ENCODE measurements at places on chromosomes 3 and 15. TPM values are rescaled to one million over a fixed set of nuclear protein-coding genes. Genes with fewer than 3 reads are reported as not detected.

DNA sequence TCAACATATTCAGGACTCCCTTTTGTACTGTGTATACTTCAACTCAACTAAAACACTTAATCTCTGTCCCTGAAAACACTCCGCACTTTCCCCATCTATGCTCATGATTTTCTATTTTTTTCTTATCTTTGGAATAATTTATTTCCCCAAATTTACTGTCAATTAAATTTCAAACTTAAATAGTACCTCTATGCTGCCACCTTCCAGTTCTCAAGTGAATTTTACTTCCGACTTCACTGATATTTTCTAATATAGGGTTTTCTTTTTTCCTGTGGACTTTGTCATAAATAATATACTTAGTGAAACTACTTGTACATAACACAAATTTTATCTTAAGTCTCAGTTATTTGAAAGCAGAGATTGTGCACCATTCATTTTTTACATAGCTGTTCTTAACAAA lies 1303.3 kb downstream of the OTOL1 start:
- DNase-seq = no peak

GABRR3 gene
- not detected for polyA plus RNA-seq

MEIS2 gene
- polyA plus RNA-seq = 8.0 TPM

LRRIQ4 gene
- not detected for polyA plus RNA-seq

GRCh38 chr3:196883361-196883760 lies 15.6 kb downstream of the SENP5 start:
- no peak for DNase-seq

BTBD1 gene
- polyA plus RNA-seq = 52.7 TPM

- DNase-seq = no peak
Measured at GRCh38 chr3:132161608-132162007, 126.8 kb upstream of the CPNE4 start.

DNA sequence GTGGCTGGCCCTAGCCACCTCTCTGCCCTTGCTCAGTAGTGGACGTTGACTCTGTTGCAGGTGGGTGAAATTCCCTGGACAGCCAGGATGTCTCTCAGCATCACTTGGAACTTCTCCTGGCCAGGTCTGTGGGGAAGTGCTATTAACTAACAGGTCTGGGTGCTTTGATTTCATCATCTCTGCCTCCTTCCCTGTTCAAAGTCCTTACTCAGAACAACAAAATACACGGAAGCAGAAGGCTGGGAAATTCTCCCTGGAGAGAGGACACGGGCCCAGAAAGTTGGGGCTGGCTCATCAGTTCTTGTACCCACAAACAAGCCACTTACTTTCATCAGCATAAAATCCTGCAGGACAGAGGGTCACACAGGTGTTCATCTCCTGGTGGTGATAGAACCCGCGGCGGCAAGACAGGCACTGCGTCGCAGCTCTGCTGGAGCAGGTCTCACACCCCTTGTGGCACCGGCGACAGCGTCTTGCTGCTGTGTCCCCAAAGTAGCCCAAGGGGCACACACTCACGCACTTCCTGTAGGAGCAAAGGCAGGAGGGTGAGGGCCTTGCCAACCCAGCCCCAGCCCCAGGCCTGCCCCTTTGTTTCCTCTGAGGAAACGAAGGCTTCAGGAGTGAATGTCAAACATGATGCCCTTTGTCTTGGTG lies 29.6 kb upstream of the SNRPA1 start:
- no peak for DNase-seq

DNA sequence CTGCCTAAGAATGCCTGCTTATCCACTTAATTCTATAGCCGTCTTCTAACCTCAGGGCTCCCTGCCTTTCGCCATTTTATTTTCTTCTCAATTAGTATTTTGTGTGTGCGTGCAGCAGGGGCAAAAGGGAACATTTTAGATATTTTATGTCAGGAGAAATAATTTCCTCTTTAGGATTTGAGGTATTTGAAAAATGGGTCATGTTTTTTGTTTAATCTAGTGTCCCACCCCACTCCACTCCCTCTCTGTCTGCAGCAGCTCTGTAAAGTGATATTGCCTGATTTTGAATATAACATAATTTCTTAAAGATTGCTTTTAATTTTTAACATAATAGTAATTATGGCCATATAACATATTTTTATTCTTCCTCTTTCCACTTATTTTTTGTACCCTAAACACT lies 593.2 kb upstream of the DPPA4 start:
- DNase-seq = no peak

TMEM158 gene
- polyA plus RNA-seq = 3.9 TPM

DNA sequence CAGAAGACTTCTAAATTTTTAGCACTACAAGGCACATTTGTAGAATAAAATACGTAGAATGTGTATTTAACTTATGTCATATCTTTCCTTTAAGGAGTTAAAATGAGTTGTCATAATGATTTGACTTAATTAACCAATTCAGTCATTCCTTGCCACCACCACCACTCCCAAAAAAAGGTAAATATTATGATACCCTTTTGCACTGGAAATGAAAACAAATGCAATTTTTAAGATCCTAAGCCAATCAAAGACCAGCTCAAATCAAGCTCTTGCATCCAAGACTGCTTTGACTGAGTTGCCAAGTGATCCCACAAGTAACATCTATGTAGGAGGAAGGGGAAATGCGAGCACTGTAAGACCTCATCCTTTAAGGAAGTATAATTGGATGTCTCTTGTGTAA lies 426.6 kb upstream of the ATP11B start:
- no peak for DNase-seq

MELTF gene
- 23.4 TPM for polyA plus RNA-seq

DNA sequence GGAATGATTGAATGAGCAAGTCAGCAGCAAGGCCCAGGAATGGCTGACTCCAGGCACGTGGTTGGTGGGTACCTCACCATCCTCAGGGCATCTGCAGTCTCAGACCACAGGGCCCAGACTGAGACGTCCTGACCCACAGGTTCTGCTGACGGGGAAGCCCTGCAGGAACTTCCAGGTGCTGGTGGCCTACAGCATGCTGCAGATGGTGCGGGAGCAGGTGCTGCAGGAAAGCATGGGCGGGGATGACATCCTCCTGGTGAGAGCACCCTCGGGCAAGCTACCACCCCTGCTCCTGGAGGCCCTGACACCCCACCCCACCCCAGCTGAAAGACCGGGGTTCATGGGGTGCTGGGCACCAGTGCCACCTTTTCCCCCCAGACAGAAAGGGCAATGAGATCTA lies 14.1 kb downstream of the TBC1D21 start:
- DNase-seq = no peak

GRCh38 chr3:141811348-141811747 lies 48.1 kb downstream of the GRK7 start:
- DNase-seq = no peak

DNA sequence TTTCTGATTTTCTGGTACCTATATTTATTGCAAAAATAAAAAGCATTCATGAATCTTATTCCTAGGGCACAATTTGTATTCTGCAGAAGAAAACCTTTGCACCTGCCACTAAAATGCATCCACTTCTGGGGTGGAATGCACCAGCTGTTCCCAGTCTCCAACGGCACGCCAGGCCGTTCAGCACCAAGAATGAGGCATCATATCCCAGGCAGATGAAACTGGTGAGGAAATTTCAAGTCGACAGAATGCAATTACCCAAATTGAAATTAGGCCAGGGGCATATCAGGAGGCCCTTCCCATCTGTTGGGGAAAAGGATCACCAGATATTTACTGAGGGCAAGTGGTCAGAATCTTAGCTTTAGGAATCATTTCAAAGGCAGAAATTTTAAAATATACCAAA lies 13.6 kb upstream of the RBMS3 start:
- no peak for DNase-seq

DNA sequence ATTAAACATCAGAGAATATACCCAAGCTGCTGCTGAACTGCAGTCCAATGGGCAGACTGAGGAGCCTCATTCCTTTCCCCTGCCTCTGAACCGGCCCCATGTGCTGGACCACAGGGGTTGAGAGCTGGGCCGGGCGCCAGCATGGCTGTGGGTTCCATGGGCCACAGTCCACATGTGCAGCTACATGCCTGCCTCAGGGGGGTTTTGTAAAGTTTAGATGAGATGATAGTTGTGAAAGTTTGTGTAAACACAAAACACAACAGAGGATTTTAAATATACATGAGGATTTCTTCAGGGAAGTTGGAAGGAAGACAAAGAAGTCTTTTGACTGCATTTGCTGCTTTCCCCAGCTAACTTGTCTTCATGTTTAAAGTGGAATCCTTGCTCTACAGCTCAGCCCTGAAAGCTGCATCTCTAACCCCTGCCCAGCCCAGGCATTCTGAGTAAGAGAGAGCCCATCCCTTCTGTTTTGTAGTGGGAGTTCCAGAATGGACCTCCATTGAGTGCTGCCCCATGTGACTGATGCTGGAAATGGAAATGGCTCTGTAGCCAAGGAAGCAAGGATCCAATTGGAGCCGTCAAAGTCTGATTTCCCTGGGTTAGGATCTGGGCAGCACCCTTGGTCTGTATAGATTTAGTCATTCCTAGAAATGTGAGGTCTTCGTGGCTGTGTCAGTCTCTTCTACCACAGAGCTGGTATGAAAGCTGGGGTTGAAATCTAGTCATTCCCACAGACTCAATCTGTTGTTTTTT lies 17.5 kb downstream of the SLC12A8 start:
- DNase-seq = no peak

DNA sequence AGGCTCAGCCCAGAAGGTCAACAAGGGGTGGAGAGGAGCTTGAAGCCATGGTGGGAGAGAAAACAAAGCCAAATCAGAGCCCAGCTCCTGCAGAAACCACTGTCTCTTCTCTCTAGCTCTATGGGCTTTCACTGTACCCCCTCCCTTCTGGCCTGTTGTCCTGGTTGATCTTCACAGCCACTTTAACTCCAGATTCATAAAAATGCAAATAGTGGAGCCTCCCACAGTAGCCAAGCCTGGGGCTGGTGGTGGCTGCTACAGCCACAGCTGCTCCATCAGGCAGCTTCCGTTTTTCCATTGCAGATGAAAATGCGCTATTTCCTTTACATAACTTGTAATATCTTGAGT lies 20.7 kb upstream of the CAV3 start:
- no peak for DNase-seq

GRCh38 chr3:185351396-185351795 lies 11.5 kb upstream of the MAP3K13 start:
- DNase-seq = no peak

GRCh38 chr15:23038726-23039142 lies 635 bp downstream of the TUBGCP5 start:
- peak; percentile 67 for DNase-seq

All from A549 (cell line).